ENCODE measurements at places on chromosomes 3 and 15.
A peak's percentile ranks its signal among the peaks of the same experiment; 100 is the strongest.

GRCh38 chr3:76011121-76011520, 225.8 kb upstream of the ZNF717 start:
- no peaks in the 10 kb centered on the region for H3K36me3 ChIP-seq
- no peaks in the 10 kb centered on the region for H3K27me3 ChIP-seq
- no peak for DNase-seq
- no peak overlapping the region for H3K27ac ChIP-seq

- no peaks in the 10 kb centered on the region for H3K36me3 ChIP-seq
- no peaks in the 10 kb centered on the region for H3K27me3 ChIP-seq
- H3K4me3 ChIP-seq: peak overlapping the region; percentile 93
These were observed 1.6 kb downstream of the NMD3 start for GRCh38 chr3:161222662-161223061.

- no peak overlapping the region for H3K27ac ChIP-seq
- DNase-seq: no peak
- H3K4me3 ChIP-seq: no peak overlapping the region
- no peaks in the 10 kb centered on the region for H3K4me1 ChIP-seq
These were observed 52.0 kb upstream of the LRIG1 start for GRCh38 chr3:66552846-66553245.

DNA sequence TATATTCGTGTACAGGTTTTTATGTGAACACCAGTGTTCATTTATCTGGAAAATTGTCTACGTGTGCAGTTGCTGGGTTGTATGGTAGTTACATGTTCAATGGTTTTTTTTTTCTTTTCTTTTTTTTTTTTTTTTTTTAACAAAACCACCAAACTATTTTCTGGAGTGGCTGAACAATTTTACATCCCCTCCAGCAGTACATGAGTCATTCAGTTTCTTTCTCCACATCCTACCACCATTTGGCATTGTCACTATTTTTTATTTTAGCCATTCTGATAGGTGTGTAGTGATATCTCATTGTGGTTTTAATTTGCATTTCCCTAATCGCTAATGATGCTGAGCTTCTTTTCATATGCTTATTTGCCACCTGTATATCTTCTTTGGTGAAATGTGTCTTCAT, 256.3 kb upstream of the EOMES start:
- no peak overlapping the region for H3K27ac ChIP-seq
- H3K4me1 ChIP-seq: no peaks in the 10 kb centered on the region
- H3K27me3 ChIP-seq: no peaks in the 10 kb centered on the region
- no peak for DNase-seq

GRCh38 chr3:115381573-115381912, 234.5 kb upstream of the ZBTB20 start:
- no peak overlapping the region for H3K27ac ChIP-seq
- H3K36me3 ChIP-seq: no peaks in the 10 kb centered on the region
- H3K4me1 ChIP-seq: no peaks in the 10 kb centered on the region
- no peak for DNase-seq
- H3K27me3 ChIP-seq: no peaks in the 10 kb centered on the region
- no peak overlapping the region for H3K4me3 ChIP-seq

- no peak overlapping the region for H3K4me3 ChIP-seq
- H3K4me1 ChIP-seq: no peaks in the 10 kb centered on the region
- H3K27me3 ChIP-seq: peaks cover 7% of the 10 kb centered on the region
- H3K36me3 ChIP-seq: no peaks in the 10 kb centered on the region
- no peak overlapping the region for H3K27ac ChIP-seq
- no peak for DNase-seq
These were observed 3.7 kb upstream of the SLCO2A1 start for GRCh38 chr3:134033315-134033996.

GRCh38 chr15:75172284-75172820, 29.3 kb upstream of the C15orf39 start:
- peaks cover 7% of the 10 kb centered on the region for H3K4me1 ChIP-seq
- no peaks in the 10 kb centered on the region for H3K36me3 ChIP-seq

GRCh38 chr3:34198309-34198708, 399.9 kb downstream of the PDCD6IP start:
- H3K27ac ChIP-seq: no peak overlapping the region
- no peaks in the 10 kb centered on the region for H3K4me1 ChIP-seq
- H3K4me3 ChIP-seq: no peak overlapping the region
- DNase-seq: no peak
- H3K27me3 ChIP-seq: no peaks in the 10 kb centered on the region

- H3K4me1 ChIP-seq: no peaks in the 10 kb centered on the region
- H3K27ac ChIP-seq: no peak overlapping the region
- no peak overlapping the region for H3K4me3 ChIP-seq
These were observed 2.4 kb upstream of the PIK3R4 start for GRCh38 chr3:130748981-130749380.

DNA sequence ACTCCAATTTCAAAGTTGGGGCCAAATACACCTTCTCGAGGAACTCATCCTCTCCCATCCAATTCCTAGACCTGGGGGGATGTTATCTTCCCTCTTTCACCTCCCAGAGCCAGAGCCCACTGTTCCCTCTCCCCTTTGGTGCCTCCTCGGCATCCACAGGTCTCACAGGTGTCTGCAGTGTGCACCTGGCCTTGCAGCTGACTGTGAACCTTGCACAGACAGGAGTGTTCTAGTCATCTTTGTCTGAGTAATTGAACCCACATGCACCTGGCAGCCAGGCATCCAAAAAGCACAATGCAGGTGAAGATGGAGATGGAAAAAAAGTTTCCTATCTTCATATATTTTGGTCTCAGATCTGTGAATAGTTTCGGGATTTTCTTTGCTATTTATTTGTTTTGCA, 30.8 kb downstream of the PCOLCE2 start:
- H3K27ac ChIP-seq: no peak overlapping the region
- no peak for DNase-seq
- no peak overlapping the region for H3K4me3 ChIP-seq
- peaks cover 6% of the 10 kb centered on the region for H3K27me3 ChIP-seq
- H3K36me3 ChIP-seq: no peaks in the 10 kb centered on the region

- H3K27ac ChIP-seq: no peak overlapping the region
- H3K36me3 ChIP-seq: no peaks in the 10 kb centered on the region
- H3K27me3 ChIP-seq: no peaks in the 10 kb centered on the region
- DNase-seq: no peak
- H3K4me1 ChIP-seq: no peaks in the 10 kb centered on the region
These were observed 28.8 kb downstream of the APBA2 start for GRCh38 chr15:28914483-28915023.

GRCh38 chr3:60703008-60703407, 548.2 kb downstream of the FHIT start:
- no peak for DNase-seq
- no peak overlapping the region for H3K4me3 ChIP-seq
- H3K27ac ChIP-seq: no peak overlapping the region
- H3K4me1 ChIP-seq: no peaks in the 10 kb centered on the region
- H3K36me3 ChIP-seq: no peaks in the 10 kb centered on the region
- H3K27me3 ChIP-seq: no peaks in the 10 kb centered on the region

DNA sequence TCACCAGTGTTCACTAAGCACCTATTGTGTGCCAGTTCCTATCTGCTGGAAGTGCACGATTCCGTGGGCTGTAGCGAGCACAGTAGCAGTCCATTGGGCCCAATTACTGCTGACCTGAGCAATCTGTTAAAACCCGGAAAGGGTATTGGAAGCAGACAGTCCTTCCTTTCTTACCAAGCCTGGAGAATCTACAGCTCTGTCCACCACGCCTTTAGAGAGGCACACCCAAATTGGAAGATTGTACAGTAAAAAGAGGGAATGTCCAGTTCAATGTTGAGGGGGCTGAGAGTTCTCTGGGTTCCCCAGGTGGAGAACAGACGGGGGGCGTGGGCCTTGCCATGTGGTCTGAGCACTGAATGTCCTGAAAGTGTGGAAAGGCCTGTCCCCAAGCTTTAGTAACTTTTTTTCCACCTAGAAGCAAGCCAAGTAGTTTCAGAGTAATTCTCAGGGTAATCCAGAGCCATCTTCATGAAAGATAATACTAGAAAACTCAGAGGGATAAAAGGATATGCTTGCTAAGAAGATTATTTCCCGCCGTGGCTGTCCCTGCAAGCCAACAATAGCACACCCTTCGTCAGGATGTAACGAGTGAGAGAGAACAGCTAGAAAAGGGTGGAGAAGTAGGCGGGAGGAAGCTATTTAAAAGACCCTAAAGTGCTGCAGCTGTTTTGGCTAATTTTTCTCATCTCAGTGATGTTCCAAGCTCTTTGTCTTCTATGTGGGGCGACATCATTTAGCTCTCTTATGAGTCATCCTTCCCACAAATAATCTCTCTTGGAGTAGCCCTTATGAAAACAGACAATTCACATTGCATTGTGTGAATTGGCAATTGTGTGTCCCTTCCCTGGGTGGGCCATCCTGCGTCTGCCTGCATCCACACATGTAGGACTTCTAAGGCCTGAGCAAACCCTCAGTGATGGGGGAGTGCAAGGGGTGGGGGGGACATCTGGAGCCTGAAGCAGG, 181.0 kb downstream of the ATG7 start:
- H3K4me1 ChIP-seq: no peaks in the 10 kb centered on the region
- H3K36me3 ChIP-seq: no peaks in the 10 kb centered on the region
- H3K27ac ChIP-seq: peak overlapping the region; percentile 63
- no peaks in the 10 kb centered on the region for H3K27me3 ChIP-seq
- DNase-seq: no peak
- H3K4me3 ChIP-seq: no peak overlapping the region

GRCh38 chr15:43903864-43904290, 77.1 kb downstream of the WDR76 start:
- H3K27me3 ChIP-seq: no peaks in the 10 kb centered on the region
- no peak overlapping the region for H3K4me3 ChIP-seq
- no peaks in the 10 kb centered on the region for H3K36me3 ChIP-seq
- H3K4me1 ChIP-seq: no peaks in the 10 kb centered on the region
- no peak overlapping the region for H3K27ac ChIP-seq
- no peak for DNase-seq

DNA sequence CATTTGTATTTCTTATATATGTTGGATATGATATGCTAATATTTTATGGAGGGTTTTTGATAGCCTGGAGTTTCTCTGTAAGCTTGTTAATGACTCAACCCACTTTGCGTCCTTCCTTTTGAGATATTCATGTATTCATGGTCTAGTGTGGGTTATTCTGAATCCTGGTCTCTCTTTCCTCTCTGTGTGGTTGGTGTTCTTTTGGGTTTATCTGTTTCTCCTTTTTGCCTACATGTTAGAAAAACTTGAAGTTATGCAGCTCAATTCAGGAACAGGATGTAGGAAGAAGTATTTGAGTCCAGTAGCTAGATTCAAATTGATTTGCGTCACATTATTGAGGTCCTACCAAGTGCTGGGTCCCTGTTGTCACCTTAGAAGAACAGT, 28.1 kb downstream of the CMTM7 start:
- H3K27ac ChIP-seq: peak overlapping the region; percentile 95
- H3K27me3 ChIP-seq: no peaks in the 10 kb centered on the region
- no peak overlapping the region for H3K4me3 ChIP-seq

DNA sequence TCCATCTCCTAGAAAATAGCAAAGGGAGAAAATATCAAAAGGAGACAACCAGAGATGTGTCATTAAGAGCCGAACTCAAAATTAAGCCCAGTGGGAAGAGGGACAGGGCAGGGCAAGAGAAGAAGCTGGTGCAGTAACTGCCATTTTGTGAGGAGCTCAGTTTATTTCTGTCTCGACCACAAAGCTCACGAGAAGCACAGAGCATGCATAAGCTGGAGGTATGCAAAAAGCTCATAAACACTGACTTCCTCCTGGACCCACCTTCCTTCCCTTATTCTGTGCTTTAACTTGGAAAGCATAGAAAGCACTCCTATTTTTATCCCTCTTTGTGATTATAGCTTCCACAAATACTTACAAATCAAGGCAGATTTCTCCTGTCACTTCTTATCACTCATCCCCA, 81.3 kb downstream of the DGKG start:
- no peaks in the 10 kb centered on the region for H3K4me1 ChIP-seq
- DNase-seq: no peak
- no peak overlapping the region for H3K4me3 ChIP-seq
- no peak overlapping the region for H3K27ac ChIP-seq
- H3K27me3 ChIP-seq: no peaks in the 10 kb centered on the region

DNA sequence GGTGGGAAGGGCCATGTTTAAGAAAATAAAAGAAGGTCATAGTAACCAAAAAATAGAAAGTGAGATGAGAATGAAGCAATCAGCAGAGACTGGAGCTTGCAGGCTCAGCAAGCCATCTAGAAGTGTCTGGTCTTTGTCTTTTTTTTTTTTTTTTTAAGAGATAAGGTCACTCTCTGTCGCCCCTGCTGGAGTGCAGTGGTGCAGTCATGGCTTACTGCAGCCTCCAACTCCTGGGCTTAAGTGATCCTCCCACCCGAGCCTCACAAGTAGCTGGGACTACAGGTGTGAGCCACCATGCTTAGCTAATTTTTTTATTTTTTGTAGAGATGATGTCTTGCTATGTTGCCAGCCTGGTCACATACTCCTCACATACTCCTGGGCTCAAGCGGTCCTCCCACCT, 36.2 kb downstream of the GXYLT2 start:
- H3K4me3 ChIP-seq: no peak overlapping the region
- no peak for DNase-seq
- no peak overlapping the region for H3K27ac ChIP-seq
- H3K4me1 ChIP-seq: no peaks in the 10 kb centered on the region
- H3K27me3 ChIP-seq: no peaks in the 10 kb centered on the region

- no peaks in the 10 kb centered on the region for H3K4me1 ChIP-seq
- no peaks in the 10 kb centered on the region for H3K27me3 ChIP-seq
- no peak overlapping the region for H3K4me3 ChIP-seq
- DNase-seq: no peak
These were observed 81.8 kb upstream of the SNRPA1 start for GRCh38 chr15:101376615-101377395.

DNA sequence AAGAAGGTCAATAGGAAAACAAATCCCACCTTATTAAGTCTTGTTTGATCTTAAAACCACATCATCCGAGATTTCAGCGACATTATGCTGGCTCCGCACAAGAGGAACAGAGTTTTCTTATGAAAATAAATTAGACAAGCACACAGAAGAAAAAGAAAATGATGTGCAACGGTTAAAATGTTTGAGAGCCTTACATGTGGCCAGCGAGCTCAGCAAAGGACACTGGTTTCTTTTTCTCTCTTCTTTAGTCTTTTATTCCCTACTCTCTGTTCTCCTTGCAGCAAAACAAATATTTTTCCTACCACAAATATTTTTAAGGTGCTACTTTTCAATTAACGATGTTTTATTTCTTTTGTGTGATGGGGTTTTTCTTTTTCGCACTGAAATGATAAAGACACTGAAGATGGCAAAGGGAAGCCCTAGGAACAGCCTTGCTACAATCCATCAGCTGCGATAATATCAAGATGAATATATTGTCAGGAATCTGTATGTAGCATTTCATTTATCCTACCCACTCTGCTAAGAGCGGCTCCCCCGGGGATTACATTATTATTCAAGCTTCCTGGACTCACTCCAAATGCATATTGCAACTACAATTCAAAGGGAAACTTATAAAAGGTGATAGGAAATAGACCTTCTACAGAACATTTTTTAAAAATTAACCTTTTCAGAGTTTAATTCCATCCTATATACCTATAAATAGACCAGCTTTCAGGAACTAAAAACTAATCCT, 72.9 kb downstream of the ANXA2 start:
- H3K36me3 ChIP-seq: no peaks in the 10 kb centered on the region
- H3K4me3 ChIP-seq: no peak overlapping the region
- no peak for DNase-seq
- peaks cover 8% of the 10 kb centered on the region for H3K27me3 ChIP-seq
- H3K27ac ChIP-seq: no peak overlapping the region

GRCh38 chr3:124125315-124125714, 133.4 kb upstream of the ROPN1 start:
- no peaks in the 10 kb centered on the region for H3K36me3 ChIP-seq
- DNase-seq: no peak
- H3K27ac ChIP-seq: no peak overlapping the region
- no peaks in the 10 kb centered on the region for H3K4me1 ChIP-seq
- H3K27me3 ChIP-seq: no peaks in the 10 kb centered on the region

Data from breast epithelium (tissue), 4 donors.